ENCODE measurements at places on chromosomes 4 and X.
A peak's percentile ranks its signal among the peaks of the same experiment; 100 is the strongest.

GRCh38 chrX:154369449-154370299 is 4.8 kb downstream of the FLNA start:
- DNase-seq = peak; percentile 63

DNA sequence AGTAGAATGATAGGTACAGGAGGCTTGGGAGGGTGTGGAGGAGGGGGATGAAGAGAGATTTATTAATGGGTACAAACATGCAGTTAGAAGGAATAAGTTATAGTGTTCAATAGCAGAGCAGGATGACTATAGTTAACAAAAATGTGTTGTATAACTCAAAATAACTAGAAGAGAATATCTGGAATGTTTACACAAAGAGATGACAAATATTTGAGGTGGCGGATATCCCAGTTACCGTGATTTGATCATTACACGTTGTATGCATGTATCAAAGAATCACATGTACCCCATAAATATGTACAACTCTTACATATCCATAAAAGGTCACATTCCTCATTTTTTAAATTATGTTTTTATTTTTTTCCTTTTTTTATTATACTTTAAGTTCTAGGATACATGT is 456.6 kb downstream of the MAGEB5 start:
- DNase-seq = no peak

DNA sequence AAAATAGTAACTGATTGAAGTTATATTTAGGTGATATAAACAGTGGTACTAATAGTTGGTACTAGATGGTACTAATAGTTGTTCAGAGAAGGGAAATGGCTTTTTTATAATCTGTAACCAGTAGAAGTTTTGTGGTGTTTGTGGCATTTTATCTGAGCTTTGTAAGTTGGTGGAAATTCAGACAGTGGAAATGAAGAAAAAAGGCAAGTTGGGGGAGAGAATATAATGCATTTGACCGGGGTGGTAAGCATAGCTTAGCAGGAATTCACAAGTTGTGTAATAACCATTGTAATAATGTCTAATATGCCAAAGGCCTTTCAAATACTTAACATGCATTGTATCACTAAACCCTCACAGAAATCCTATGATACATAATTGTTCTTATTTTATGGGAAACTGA is 36.3 kb downstream of the DTHD1 start:
- no peak for DNase-seq

DNA sequence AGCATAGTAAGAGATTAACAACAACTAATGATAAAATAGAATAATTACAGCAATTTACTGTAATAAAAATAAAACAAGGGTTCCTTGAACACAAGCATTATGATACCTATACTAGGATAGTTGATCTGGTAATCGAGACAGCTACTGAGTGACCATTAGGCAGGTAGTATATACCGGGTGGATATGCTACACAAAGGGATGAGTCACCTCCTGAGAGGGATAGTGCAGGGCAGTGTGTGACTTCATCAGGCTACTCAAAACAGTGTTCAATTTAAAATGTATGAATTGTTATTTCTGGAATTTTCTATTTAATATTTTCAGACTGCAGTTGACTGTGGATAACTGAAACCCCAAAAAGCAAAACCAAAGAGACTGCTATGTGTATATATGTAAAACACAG is 9.7 kb upstream of the ANTXR2 start:
- DNase-seq = no peak

DNA sequence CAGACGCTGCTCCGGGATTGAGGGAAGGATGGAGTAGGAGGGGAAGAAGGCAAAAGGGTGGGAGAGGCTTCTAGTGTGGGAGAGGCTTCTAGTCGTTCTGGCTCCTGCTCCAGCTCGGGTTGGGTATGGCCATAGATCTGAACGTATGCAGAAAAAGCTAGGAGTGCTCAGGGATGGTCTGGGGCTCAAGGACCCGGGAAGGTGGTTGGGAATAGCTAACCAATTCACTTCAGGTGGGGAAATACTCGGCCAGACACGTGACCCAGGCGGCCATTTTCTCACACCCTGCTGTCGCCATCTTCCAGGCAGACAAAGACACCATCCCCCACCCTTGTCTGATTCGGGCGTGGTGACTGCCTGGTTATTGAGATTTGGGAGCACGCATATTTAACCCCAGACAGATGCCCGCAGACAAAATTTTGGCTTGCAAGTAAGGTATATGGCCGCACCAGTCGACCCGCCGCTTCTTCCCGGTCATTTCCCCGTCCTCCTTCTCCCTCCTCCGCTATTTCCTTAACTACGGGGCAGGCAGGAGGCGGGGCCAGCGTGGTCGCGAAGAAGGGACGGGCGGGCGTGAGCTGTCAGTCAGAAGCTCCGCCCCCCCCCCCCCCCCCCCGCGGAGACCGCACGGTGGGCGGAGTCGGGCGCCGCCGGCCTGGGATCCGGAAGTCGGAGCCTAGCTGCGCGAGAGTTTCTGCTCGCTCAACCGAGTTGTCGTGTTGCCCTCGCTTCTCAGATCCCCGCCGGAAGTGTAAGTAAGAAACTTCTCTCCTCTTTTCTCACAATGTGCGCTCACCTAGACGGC is at the start of gene GNL3L:
Gene GNL3L (plus strand): TSS at position 668 of the 805 bp plus-strand sequence. CDS start 2,348 bp downstream, outside the sequence.
- DNase-seq = peak; percentile 53

DNA sequence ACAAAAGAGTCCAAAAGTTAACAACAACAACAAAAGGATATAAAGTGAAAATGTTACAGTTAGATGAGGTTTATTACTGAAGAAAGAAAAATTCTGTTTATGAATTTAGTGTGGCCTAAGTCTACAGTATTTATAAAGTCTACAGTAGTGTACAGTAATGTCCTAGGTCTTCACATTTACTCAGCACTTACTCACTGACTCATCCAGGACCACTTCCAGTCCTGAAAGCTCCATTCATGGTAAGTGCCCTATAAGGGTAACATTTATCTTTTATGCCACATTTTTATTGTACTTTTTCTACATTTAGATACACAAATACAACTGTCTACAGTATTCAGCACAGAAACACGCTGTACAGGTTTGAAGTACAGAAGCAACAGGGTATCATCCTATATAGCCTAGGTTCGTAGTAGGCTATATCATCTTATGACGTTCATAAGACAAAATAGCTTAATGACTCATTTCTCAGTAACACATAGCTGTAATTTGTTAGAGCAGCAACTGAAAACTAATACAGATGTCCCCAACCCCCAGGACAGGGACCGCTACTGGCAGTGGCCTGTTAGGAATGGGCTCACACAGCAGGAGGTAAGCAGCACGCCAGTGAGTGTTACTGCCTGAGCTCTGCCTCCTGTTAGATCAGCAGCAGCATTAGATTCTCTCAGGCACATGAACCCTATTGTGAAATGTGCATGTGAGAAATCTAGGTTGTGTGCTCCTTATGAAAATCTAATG is 61.3 kb downstream of the CENPC start:
- no peak for DNase-seq

DNA sequence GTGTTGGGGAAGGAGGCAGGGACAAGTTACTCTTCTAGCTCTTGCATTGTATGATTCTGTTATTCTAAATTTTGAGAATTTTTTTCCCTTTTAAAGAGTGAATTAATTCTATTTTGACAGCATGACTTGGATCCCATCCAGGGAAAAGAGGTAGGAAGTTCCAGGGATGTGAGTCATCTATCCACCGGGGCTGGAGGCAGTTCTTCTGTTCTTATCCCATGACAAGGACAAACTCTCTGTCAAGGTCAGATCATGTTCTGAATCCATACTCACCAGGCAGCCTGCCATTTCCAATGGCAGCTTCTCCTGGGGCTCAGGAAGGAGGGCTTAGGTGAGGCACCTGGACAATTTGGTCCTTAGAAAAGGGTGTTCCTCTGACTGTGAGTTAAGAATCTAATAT is 132.0 kb upstream of the MED14 start:
- no peak for DNase-seq

GRCh38 chr4:7971881-7972500 is 32.3 kb upstream of the AFAP1 start:
- DNase-seq = no peak

- DNase-seq = no peak
These were observed 109.3 kb downstream of the ADRA2C start for GRCh38 chr4:3875466-3875865.

- DNase-seq = no peak
These were observed 55.4 kb downstream of the CC2D2A start for GRCh38 chr4:15525080-15525479.

DNA sequence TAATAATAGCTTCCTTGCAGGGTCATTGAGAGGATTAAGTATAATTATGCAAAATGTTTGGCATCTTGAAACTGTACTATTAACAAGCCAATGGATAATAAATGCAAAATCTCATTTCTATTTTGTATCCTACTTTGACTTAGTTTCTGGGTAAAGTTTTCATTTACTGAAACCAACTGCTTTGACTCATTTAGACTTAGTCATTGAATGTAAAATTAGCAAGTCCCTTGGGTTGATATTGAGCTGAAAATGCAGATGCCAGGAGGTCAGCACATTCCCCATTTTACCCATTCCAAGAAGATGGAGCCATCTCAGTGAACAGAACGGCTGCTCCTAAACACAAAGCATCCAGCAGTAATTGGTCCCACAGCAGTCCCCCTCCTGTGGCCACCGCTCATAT is 74.7 kb upstream of the GATB start:
- no peak for DNase-seq

GRCh38 chr4:2384245-2384644 is 34.2 kb downstream of the ZFYVE28 start:
- DNase-seq = no peak

DNA sequence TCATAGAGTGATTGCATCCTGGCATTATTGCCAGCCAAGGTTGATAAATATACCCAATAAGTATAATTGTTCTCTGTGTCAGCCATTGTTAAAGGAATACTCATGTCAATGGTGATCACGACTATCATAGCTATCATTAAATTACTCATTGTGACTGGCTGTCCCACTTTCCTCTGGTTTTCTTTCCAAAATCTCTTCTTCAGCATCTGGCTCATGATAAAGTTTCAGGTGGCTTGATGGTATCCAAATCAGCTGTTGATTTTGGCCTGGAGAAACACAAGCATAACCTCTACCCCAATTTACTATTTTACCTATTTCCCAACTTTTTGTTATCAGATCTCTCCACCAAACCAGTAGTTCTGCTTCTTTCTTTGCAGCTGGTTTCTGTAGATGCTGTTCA is 67.1 kb upstream of the SPIN2A start:
- no peak for DNase-seq

DNA sequence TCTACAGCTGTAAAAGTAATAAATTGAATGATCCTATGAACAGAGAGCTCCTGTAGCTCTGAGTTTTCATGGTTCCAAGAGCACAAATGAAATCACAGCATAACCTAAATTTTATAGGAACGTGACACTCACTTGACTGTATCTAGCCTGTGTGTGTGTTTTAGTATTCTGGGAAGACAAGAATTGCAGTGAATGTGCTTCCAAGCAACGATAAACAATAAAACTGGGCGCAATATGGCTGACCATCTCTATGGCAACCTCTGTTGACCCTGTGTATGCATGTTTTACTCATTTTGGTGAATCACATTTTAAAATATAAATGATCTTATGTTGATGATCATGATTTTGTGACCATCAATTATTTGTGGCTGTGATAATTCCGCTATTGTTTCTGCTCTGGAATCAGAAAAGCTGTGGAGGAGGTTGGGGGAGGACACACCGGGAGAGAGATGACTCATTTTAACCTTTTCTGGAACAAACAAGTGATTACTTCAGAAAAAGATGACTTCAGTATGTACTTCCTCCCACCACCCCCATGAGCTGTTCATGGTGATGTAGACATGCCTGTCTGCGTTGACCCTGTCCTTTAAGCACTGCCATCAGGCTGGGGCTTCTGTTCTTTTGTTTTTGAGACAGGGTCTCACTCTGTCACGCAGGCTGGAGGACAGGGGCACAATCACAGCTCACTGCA is 31.8 kb downstream of the USP11 start:
- DNase-seq = no peak

Measured in stimulated activated CD8-positive, alpha-beta memory T cell treated with anti-CD3 and anti-CD28 coated beads, Interleukin-4, amount 100 ng/mL, for 1 hour (primary cell).